ENCODE measurements at places on chromosomes 13 and 19.

DNA sequence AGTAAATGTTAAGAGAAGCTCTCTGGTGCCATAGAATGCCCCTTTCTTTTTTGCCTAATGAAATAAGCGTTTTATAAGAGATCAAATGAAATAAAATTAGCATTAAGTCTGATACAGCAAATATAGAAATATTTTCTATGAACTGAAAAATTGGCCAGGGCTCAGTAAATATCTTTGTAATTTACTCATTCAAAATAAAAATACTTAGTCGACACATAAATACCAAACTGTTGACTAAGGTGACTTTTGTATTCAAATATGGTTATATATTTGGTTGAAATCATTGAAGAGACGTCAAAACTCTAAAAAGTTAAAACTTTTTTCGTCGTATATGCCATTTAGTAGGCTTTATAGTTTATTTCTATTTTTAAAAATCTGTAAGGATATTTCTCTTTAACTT lies 25.6 kb downstream of the IPO5 start:
- DNase-seq: no peak

- DNase-seq: no peak
These were observed 2.5 kb downstream of the SSC5D start for GRCh38 chr19:55490478-55491432.

DNA sequence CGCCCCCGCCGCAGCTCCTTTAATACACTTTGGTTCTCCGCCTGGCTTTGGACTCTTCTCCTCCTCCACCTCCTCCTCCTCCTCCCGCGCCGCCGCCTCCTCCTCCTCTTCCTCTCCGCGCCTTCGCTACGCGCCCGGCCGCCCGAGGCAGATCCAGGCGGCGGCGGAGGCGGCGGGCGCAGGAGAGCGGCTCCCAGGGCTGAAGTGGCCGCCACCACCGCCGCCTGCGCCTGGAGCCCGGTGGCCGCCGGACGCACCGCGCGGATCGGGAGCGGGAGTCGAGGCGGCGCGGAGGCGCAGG lies at the start of gene ZIC2:
TSS of gene ZIC2 (plus strand) at position 50 of the 301 bp plus-strand sequence. CDS start 281 bp downstream, outside the sequence.
- no peak for DNase-seq

GRCh38 chr13:95411428-95412040 lies 110.3 kb upstream of the ABCC4 start:
- no peak for DNase-seq

DNA sequence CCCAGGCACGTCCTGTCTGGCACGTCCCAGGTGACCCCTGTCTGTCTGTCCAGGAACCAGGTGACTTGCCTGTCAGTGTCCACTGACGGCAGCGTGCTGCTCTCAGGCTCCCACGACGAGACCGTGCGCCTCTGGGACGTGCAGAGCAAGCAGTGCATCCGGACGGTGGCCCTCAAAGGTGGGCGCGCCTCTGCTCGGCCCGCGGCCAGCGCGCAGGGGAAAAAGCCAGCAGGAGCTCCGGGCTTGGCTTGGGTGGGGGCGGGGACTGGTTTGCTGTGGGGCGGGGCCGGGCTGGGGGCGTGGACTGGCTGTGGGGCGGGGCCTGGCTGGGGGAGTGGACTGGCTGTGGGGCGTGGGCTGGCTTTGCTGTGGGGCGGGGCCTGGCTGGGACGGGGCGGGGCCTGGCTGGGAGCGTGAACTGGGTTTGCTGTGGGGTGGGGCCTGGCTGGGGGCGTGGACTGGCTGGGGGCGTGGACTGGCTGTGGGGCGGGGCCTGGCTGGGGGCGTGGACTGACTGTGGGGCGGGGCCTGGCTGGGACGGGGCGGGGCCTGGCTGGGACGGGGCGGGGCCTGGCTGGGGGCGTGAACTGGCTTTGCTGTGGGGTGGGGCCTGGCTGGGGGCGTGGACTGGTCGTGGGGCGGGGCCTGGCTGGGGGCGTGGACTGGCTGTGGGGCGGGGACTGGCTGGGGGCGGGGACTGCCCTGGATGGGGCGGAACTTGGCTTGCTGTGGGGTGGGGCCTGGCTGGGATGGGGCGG lies 7.2 kb downstream of the WDR18 start:
- DNase-seq: peak; percentile 34

GRCh38 chr13:90205081-90205480 lies 1142.4 kb upstream of the MIR17HG start:
- DNase-seq: no peak

- DNase-seq: no peak
These were observed 127.6 kb downstream of the KDM4B start for GRCh38 chr19:5096536-5096935.

- DNase-seq: no peak
These were observed 72.0 kb downstream of the GNG7 start for GRCh38 chr19:2630352-2631001.

- no peak for DNase-seq
These were observed 1412.5 kb upstream of the PRR20A start for GRCh38 chr13:55728247-55728646.

DNA sequence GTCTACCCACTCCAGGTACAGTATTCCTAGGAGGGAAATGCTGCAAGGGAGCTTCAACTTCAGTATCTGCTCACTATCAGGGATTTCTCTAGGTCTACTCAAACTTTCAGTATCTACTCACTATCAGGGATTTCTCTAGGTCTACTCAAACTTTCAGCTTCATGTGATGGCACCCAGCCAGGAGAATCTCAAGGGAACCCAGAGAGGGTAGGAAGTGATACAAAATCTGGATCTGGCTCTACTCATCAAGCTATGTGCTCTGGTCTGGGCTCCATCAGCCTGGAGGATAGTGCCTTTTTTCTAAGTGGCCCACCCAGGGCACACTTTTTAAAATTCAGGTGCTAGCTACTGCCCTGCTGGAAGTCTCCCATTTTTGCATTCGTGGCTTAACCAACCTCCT lies 52.3 kb upstream of the FNDC3A start:
- DNase-seq: no peak

GRCh38 chr19:35249848-35250711 lies 1.3 kb downstream of the LSR start:
- no peak for DNase-seq

GRCh38 chr13:78326633-78327032 lies 276.7 kb downstream of the POU4F1 start:
- no peak for DNase-seq

DNA sequence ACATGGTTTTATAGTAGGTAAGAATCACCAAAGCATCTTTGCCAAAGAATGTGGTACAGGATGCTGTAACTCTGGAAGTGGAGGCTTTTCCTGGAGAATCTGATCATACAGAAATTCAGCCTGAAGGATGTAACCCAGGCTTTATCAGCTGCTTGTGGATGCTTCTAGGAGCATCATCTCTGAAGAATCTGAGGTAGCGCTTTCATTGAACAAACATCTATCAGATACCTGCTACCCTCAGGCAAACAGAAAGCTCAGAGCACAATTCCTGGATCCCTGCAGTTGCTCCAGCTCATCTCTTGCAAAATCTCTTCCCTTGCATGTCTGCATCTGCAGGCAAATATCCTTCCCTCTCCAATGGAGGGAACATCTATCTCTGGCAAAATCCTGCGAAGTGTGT lies 9.3 kb downstream of the FAM124A start:
- no peak for DNase-seq

DNA sequence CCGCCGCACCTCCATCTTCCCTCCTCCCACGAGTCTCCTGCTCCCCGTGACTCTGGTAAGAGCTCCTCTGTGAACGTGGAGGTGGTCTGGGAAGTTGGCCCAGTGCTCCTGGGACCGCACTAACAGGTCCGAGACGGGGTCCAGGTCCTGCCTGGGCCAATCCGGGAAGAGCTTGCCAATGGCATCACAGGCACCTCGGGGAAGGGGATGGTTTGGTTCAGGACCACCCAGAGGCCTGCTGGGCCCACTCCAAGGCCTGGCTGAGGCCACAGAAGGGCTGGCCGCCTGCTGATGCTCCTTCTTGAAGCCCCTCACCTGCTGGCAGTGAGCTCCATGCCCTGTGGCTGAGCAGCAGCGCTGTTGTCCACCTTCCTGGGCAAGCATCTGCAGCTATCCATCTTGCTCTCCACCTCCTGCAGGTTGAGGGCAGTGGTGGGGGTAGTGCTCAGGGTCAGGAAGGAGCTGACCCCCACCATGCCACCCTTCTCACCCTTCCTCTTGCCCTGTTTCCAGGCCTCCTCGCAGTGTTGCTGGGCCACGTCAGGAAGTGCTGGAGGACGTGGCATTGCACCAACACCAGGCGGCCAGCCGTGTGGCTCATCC lies 41.2 kb upstream of the TPM4 start:
- no peak for DNase-seq
